ENCODE measurements at places on chromosomes 13 and 19. TPM values are rescaled to one million over a fixed set of nuclear protein-coding genes. Genes with fewer than 3 reads are reported as not detected.

DNA sequence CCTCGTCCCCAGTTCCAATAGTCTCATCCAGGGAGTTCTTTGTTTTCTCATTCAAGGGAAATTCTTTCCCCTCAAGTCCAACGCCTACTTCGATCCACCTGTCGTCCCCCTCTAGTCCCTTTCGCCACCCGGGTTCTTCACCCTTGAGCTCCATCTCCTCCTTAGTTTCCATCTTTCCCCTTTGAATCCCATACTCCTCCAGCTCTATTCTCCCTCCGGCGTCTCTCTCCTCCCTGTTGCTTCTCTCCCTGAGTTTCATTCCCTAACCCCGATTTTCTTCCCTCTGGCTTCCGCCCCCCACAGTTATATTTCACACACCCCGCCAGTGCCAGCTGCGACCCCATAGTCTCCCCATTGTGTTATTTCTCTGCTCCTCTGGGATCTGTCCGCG, 628 bp upstream of the SLC17A7 start:
- no peak for DNase-seq

The DLL3 gene
- total RNA-seq: 2.2 TPM

The ITM2B gene
- 211 TPM for total RNA-seq

DNA sequence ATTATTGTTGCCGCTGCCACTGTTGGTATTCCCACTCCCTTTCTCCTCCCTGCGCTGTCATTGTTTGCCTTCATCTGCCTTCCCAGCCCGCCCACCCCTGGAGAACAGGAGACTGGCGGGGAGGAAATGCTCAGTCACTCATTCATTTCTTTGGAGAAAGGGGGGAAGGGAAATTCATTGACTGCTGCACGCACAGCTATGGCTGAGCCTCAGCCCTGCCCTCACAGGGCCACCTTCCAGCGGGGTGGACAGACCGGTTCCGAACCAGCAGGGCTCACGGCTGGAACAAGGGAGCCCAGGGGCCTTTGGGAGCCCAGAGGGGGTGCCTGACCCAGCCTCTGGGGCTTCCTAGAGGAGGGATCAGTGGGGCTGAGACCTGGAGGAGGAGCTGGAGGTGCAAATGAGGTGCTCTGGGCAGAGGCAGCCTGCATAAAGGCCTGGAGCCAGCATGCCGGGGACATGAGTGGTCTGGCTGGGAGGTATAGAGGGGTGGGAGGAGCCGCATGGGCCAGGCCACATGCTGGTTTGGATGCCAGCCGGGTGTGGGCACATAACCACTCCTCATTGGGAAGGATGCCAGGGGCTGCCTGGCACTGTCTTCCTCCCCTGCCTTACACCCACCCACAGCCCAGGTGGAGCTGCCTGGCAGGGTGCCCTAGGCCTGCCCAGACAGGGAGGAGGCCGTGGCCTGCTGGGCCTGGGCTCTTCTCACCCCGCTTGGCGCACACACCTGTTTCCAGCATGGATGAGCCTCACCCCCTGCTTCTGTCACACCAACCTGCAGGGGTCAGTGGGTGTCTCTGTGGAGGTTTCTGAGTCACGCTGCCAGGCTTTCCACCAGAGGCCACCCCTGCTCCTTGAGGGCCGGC, 26.8 kb downstream of the PPP5C start:
- peak; percentile 97 for DNase-seq

The TEX26 gene
- not detected for total RNA-seq

The KASH5 gene
- total RNA-seq: not detected

DNA sequence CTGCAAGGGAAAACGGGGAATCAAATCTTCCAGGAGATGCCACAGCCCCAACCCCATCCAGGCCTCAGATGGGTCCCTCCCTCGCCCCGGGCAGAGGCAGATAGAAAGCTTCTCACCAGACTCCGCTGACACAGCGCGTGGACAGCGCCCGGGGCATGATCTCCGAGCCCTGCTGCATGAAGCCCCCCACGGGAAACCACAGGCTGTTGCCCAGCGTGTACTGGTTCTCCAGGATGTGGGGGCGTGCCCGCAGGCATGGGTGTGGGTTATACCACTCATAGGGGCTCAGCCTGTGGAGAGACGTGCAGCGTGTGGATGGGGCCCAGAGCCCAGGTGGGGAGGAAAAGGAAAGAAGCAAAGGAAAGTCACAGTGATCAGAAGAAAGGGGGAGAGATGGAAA, 27.2 kb upstream of the ATP1A3 start:
- DNase-seq: no peak

- no peak for DNase-seq
Measured at GRCh38 chr19:54074851-54075250, 6.3 kb downstream of the TARM1 start.

- no peak for DNase-seq
Measured at GRCh38 chr13:21078501-21078900, 17.1 kb upstream of the LATS2 start.
